Activated CD4-positive, alpha-beta T cell treated with anti-CD3 and anti-CD28 coated beads for 36 hours (primary cell): ENCODE measurements at places on chromosomes 7 and 10. TPM values are rescaled to one million over a fixed set of nuclear protein-coding genes. Genes with fewer than 3 reads are reported as not detected.

GRCh38 chr7:95693551-95694333 is 78.6 kb upstream of the DYNC1I1 start:
- H3K36me3 ChIP-seq: no peaks in the 10 kb centered on the region
- H3K27ac ChIP-seq: no peak overlapping the region
- DNase-seq: no peak
- peaks cover 6% of the 10 kb centered on the region for H3K27me3 ChIP-seq
- H3K4me3 ChIP-seq: no peak overlapping the region
- H3K4me1 ChIP-seq: peaks cover 3% of the 10 kb centered on the region

- no peaks in the 10 kb centered on the region for H3K36me3 ChIP-seq
- H3K4me1 ChIP-seq: no peaks in the 10 kb centered on the region
- H3K27me3 ChIP-seq: no peaks in the 10 kb centered on the region
- DNase-seq: no peak
Observed at GRCh38 chr10:19877466-19878255, 61.4 kb downstream of the PLXDC2 start.

- no peak for DNase-seq
- no peaks in the 10 kb centered on the region for H3K27me3 ChIP-seq
- no peak overlapping the region for H3K4me3 ChIP-seq
- peaks cover 16% of the 10 kb centered on the region for H3K36me3 ChIP-seq
- no peaks in the 10 kb centered on the region for H3K4me1 ChIP-seq
Observed at GRCh38 chr7:133560900-133561299, 308.0 kb downstream of the EXOC4 start.

GRCh38 chr10:76297780-76298281 is 866.4 kb downstream of the LRMDA start:
- H3K36me3 ChIP-seq: no peaks in the 10 kb centered on the region
- no peak for DNase-seq
- H3K4me3 ChIP-seq: no peak overlapping the region
- no peak overlapping the region for H3K27ac ChIP-seq

DNA sequence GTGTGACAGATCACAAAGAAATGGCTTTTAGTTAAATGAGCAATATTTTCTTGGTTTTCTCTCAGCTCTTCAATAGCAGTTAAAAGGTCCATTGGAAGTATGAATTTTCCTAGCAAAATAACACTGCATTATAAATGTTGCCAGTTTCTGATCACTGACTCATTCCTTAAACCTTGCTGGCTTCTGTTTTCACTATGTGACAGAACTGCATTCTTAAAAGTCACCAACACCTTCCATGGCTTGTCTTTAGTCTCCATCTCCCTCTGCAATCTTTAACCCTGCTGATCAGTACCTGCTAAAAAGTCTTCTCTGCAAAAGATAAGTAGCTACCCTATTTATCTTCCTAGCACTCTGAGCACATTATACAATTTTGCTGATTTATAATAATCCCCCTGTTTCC is 405.0 kb upstream of the LRRN3 start:
- H3K27me3 ChIP-seq: no peaks in the 10 kb centered on the region
- DNase-seq: no peak
- peaks cover 3% of the 10 kb centered on the region for H3K4me1 ChIP-seq
- no peak overlapping the region for H3K27ac ChIP-seq

GRCh38 chr7:44994877-44995554 is 5.0 kb upstream of the CCM2 start:
- peak overlapping the region; percentile 62 for H3K27ac ChIP-seq
- H3K4me3 ChIP-seq: peak overlapping the region; percentile 33
- DNase-seq: no peak
- H3K36me3 ChIP-seq: no peaks in the 10 kb centered on the region

- H3K27me3 ChIP-seq: no peaks in the 10 kb centered on the region
- DNase-seq: no peak
- peaks cover 12% of the 10 kb centered on the region for H3K4me1 ChIP-seq
- H3K27ac ChIP-seq: no peak overlapping the region
- H3K36me3 ChIP-seq: peaks cover 8% of the 10 kb centered on the region
Observed at GRCh38 chr7:2079332-2080059, 153.2 kb downstream of the MAD1L1 start.

DNA sequence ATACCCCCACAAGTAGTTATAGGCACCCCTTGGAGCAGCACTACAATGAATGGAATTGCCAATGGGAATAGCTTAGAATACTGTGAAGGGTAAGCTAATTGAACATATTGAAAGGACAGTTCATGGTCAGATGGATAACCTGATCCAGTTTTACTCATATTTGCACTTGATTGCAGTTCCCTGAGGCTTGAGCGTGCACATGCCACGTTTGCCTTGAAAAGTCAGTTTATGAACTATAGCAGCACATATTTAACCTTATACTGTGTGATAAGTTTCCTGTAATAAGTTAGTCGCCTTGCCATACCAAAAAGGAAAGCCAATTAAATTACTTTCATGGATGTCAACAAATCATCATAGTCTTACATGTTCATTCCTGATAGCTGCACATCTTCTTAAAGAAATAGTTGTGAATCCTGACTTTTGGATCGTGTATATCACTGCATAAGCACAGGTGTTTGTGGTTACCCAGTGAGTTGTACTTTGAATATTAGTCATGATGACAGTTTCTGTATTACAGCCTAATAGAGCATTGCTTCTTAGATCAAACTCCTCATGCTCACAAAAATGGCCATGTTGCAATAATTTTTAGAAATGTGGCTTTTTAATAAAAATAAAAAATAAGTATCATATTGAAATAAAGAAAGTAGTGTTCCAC is 21.6 kb downstream of the DNTT start:
- DNase-seq: no peak
- H3K27ac ChIP-seq: no peak overlapping the region
- H3K4me3 ChIP-seq: no peak overlapping the region
- H3K4me1 ChIP-seq: peaks cover 6% of the 10 kb centered on the region
- peaks cover 2% of the 10 kb centered on the region for H3K27me3 ChIP-seq
- H3K36me3 ChIP-seq: no peaks in the 10 kb centered on the region

DNA sequence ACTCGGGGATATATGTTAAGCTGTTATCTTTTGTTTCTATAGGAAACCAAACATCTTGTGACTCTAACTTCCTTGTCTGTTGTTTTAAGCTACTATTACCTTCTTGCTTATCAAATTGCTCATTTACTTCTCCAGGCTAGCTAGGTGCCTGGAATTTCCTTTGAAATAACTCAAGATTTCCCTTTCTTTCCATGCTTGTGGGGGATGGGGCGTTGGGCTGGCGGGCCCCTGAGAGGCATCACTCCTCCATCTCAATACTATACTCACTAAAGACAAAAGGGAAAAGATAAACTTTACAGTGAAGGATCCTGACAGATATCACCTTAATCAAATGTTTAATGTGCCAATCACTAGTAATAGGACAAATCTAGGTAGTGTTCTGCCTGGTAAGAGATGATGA is 34.7 kb upstream of the MYO3A start:
- no peaks in the 10 kb centered on the region for H3K36me3 ChIP-seq
- H3K27ac ChIP-seq: no peak overlapping the region
- DNase-seq: no peak
- no peaks in the 10 kb centered on the region for H3K4me1 ChIP-seq
- peaks cover 4% of the 10 kb centered on the region for H3K27me3 ChIP-seq

DNA sequence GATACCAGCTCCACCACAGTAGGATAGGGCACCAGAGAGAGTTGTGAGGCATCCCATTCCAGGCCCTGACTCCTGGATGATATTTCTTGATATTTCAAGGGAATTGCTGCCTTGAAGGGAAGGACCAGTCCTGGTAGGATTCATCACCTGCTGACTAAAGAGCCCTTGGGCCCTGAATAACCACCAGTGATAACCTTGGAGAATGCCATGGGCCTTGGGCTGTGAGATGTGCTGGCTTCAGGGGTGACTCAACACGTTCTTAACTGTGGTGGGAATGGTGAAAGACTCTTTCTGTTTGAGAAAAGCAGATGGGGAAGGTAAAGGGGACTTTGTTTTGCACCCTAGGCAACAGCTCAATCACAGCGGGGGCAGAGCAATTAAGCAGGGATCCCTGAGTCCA is 21.4 kb upstream of the ASZ1 start:
- H3K4me1 ChIP-seq: no peaks in the 10 kb centered on the region
- no peak overlapping the region for H3K27ac ChIP-seq
- DNase-seq: no peak
- no peaks in the 10 kb centered on the region for H3K27me3 ChIP-seq
- no peaks in the 10 kb centered on the region for H3K36me3 ChIP-seq
- H3K4me3 ChIP-seq: no peak overlapping the region

DNA sequence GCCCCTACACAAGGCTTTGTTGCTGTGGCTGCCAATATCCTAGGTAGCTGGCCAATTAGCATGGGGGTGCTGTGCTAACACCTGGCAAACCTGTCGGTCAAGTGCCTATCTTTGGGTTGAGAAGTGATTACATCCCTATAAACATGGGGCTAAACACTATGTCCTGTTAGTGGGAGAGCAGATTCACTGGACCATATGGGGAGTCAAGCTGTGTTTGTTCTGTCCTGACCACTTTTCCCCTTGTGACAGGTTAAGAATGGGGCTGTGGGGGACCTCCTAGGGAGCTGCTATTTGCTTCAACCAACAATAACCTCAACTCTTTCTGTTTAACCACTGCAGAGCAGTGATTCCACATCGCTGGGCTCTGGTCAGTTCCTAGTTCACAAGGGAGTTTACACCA is 151.5 kb upstream of the AOAH start:
- H3K36me3 ChIP-seq: peaks cover 51% of the 10 kb centered on the region
- H3K4me1 ChIP-seq: peaks cover 7% of the 10 kb centered on the region
- no peak for DNase-seq
- H3K27ac ChIP-seq: no peak overlapping the region
- no peaks in the 10 kb centered on the region for H3K27me3 ChIP-seq

GRCh38 chr10:72075376-72076115 is 12.8 kb downstream of the SPOCK2 start:
- H3K27me3 ChIP-seq: no peaks in the 10 kb centered on the region
- H3K36me3 ChIP-seq: peaks cover 55% of the 10 kb centered on the region
- DNase-seq: peak; percentile 47
- no peak overlapping the region for H3K4me3 ChIP-seq
- peak overlapping the region; percentile 90 for H3K27ac ChIP-seq
- H3K4me1 ChIP-seq: peaks cover 76% of the 10 kb centered on the region

DNA sequence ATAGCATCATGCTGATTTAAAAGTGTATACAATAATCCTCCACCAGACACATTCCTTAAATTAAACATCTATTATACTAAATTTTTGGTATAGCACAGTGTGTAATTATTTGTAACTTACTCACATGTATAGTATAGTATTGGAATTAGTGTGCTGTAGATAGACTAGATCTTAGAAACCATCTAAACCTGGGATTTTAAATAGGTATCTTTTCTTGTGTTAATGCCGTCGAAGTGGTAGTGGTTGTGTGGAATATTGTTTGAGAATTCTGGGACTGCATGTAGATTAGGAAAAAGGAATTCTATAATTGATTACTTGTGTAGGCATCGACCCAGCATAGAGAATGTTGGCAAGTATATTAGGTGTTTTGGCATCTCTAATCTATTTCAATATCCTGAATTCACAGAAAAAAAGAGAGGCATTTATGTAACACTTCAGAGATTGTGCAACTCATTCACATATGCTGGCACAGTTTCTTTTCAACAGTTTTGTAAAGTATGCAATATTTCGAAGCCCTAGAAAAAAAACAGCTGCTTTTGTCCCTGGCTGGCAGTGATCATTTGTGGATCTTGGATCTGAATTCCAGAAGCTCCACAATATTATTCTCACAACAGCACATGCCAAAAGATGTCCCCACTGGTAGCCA is 145.5 kb upstream of the AGR3 start:
- H3K4me3 ChIP-seq: no peak overlapping the region
- no peak for DNase-seq
- no peak overlapping the region for H3K27ac ChIP-seq
- no peaks in the 10 kb centered on the region for H3K36me3 ChIP-seq

- H3K27me3 ChIP-seq: no peaks in the 10 kb centered on the region
- DNase-seq: no peak
- no peaks in the 10 kb centered on the region for H3K36me3 ChIP-seq
Observed at GRCh38 chr10:19705250-19705649, 111.0 kb upstream of the PLXDC2 start.

- no peak overlapping the region for H3K27ac ChIP-seq
- no peak overlapping the region for H3K4me3 ChIP-seq
- DNase-seq: no peak
- no peaks in the 10 kb centered on the region for H3K4me1 ChIP-seq
- H3K36me3 ChIP-seq: no peaks in the 10 kb centered on the region
Observed at GRCh38 chr10:90598513-90598912, 259.3 kb downstream of the HTR7 start.

GRCh38 chr7:64951250-64951848 is 39.5 kb downstream of the ZNF117 start:
- peaks cover 3% of the 10 kb centered on the region for H3K4me1 ChIP-seq
- H3K27me3 ChIP-seq: peaks cover 28% of the 10 kb centered on the region
- H3K4me3 ChIP-seq: no peak overlapping the region
- no peak for DNase-seq

DNA sequence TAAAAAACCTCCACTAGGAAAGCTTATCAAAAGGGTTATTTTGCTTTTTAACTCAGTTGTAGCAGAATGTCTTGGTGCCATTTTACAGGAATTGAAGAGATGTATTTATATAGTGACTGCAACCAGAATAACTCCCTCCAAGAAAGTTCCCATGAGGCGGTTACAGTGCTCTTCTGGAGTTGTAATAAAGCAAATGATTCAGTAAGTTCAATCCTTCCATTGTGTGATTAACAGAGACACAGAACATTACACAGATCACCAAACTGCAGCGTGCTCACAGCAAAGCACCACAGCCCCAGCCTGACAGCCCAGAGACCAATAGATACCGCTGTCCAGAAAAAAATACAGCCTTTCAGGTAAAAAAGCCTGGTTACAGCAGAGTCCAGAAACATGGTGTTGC is 21.9 kb upstream of the CABCOCO1 start:
- no peak for DNase-seq
- no peak overlapping the region for H3K27ac ChIP-seq
- H3K27me3 ChIP-seq: peaks cover 2% of the 10 kb centered on the region
- H3K4me1 ChIP-seq: no peaks in the 10 kb centered on the region
- H3K4me3 ChIP-seq: no peak overlapping the region

DNA sequence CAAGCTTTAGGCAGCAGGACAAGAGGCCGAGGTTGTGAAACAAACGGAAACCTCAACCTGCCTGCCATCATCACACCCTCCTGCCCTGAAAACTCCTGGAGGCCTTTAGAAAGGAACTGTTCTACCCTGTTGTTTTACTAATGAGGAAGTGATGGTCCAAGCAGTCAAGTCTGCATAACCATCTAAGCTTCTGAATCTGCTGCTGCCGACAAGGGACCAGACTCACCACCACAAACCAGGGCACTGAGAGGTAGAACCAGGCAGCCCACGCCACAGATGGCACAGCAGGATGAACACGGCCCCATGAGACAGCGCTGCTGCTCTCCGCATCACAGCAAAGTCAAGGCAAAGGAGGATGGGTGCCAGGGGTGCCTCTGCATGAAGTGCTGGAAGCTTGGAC is 209.4 kb downstream of the CELF2 start:
- H3K27me3 ChIP-seq: no peaks in the 10 kb centered on the region
- no peak for DNase-seq
- peaks cover 71% of the 10 kb centered on the region for H3K36me3 ChIP-seq
- peak overlapping the region; percentile 93 for H3K27ac ChIP-seq
- peaks cover 97% of the 10 kb centered on the region for H3K4me1 ChIP-seq

Gene SLC37A3
- 47.5 TPM for total RNA-seq

Gene GALNT11
- 24.8 TPM for total RNA-seq

Gene GHRHR
- total RNA-seq: not detected

Gene ANKRD22
- total RNA-seq: 0.37 TPM

Gene BTBD16
- total RNA-seq: not detected

Gene C7orf57
- total RNA-seq: 0.46 TPM

Gene ORAI2
- total RNA-seq: 20.8 TPM
